ENCODE measurements at places on chromosomes 4 and X.
A peak's percentile ranks its signal among the peaks of the same experiment; 100 is the strongest.

DNA sequence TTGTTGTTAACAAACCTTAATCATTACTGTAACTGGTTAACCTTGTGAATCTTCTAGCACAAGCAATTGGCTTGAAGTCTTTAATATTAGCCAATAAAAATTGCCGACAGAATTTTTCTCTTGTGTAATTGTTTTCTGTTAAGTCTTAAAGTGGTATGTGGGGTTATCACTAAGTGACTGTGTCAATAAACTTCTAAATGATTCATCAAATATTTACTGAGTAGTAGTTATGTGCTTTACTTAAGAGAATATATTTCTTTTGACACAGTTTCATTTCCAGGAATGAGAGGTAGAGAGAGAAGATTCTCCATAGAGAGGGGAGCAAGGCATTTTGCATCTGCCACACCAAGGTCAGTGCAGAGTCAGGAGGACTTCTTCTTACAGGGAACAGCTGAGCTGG, 2361.6 kb upstream of the AGA start:
- DNase-seq = peak; percentile 28

DNA sequence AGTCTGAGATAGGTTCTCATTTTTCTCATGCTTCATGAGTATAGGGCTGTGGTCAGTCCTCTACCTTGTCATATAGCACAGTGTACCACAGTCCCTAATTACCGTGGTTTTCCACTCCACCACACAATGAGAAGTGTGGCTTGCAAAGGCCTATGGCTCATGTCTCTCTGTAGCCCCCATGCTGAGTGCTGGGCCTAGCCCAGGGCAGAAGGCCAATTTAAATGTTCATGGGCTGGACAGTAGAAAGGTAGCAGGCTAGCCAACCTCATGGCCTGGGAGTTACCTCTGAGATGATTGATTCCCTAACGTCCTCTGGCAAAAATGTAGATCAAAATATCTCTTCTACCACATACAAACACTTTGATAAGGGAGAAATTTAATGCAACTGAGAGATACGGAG, 222.5 kb downstream of the AFF2 start:
- no peak for DNase-seq

GRCh38 chr4:165464813-165465381, 86.1 kb downstream of the CPE start:
- peak; percentile 51 for DNase-seq

DNA sequence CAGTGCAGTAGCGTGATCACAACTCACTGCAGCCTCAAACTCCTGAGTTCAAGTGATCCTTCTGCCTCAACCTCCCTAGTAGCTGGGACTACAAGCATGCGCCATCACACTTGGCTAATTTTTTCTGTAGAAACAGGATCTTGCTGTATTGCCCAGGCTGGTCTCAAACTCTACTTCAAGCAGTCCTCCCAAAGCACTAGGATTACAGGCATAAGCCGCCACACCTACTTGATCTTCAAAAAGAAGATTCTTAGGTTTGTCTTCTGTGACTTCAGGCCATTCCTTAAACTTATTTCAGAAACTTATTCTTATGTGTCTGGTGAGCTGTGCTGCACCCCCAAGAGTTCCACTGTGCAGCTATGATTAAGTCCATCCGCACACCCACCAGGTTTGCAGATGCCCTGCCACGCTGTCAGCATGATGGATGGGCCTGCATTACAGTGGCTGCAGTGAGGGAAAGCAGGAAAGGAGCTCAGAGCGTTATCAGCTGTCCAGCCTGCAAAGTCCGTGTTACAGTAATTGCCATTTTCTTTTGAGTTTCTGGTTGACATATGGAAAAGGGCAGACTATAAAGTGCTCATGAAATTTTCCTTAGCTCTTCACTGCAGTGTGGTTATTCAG, 146.6 kb downstream of the AASDH start:
- no peak for DNase-seq

DNA sequence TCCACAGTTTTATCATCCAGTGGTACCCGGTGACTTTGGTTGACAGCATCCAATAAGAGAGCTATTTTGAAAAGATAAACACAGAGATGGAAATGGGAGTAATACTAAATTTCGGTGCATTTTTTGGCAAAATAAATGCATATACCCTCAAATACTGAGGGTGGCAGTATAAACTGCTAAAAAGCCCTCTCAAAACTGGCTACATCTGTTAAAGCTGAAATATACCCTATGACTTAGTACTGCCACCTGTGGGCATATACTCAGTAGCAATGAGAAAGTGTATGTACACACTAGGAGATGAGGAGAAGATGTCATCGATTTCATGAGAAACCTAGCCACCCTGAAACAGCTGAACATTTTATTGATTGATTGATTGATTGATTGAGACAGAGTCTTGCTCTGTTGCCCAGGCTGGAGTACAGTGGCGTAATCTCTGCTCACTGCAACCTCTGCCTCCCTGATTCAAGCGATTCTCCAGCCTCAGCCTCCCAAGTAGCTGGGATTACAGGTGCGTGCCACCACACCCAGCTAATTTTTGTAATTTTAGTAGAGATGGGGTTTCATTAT, 12.2 kb upstream of the TMEM128 start:
- DNase-seq = peak; percentile 74

DNA sequence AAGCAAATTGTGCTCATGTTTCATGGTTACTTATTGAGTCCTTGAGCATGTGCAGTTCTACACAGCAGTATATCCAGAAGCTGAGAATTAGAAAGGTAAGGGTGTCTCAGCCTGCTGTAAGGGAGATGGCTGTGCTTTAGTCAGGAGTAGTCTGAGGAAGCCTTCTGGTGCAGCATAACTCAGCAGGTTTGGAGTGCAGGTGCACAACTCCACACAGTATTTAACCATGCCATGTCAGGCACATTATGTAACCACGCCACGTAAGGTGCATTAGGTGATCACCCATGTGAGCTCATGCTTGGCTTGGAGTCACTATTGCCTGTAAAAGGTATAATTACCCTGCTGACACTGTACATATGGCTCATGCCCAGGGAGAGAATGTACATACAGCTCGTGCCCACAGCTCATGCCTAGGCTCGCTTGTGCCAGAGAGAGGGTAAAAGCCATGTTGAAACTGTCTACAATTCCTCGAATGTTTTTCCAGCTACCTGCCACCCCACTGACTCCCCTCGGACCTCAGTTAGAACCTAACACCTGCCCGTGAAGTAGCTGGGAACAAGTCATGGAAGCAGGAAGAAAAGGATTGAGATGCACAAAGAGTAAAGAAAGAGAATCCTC, 37.8 kb downstream of the UCHL1 start:
- no peak for DNase-seq

GRCh38 chr4:158860856-158861255, 92.0 kb downstream of the FNIP2 start:
- no peak for DNase-seq

- no peak for DNase-seq
These were observed 181.4 kb downstream of the DKK2 start for GRCh38 chr4:106854569-106855351.
